Astrocyte of the hippocampus (primary cell): ENCODE measurements at places on chromosomes 7 and 10.
A peak's percentile ranks its signal among the peaks of the same experiment; 100 is the strongest.

DNA sequence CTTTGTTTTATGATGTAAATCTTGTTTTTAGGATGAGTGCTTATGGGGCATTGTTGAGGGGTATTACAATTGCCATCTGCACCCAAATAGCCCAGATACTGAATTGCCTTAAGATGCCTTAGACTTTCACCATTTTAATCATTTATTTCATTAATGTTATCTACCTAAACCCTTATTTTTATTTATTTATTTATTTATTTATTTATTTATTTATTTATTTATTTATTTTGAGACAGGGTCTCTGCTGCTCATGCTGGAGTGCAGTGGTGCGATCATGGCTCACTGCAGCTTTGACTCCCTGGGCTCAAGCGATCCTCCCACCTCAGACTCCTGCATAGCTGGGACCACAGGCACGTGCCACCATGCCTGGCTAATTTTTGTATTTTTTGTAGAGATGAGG is 560.2 kb downstream of the SUGCT start:
- DNase-seq: no peak

DNA sequence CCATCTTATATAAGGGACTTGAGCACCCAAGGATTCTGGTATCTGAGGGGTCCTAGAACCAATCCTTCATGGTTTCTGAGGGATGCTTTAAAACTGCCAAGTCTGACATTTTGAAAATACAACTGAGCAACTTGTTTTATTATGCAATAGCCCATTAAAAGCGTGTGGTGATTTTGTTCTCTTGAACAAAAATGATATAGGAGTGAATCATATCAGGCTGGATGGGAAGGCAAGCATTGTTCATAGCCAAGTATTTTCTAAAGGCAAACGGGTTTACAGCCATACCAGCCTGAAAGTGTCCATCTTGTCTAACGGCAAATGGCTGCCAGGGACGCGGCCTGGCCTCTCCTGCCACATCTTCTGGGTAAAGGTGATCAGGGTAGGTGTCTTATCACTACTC is 23.4 kb downstream of the RPP38 start:
- DNase-seq: peak; percentile 45

DNA sequence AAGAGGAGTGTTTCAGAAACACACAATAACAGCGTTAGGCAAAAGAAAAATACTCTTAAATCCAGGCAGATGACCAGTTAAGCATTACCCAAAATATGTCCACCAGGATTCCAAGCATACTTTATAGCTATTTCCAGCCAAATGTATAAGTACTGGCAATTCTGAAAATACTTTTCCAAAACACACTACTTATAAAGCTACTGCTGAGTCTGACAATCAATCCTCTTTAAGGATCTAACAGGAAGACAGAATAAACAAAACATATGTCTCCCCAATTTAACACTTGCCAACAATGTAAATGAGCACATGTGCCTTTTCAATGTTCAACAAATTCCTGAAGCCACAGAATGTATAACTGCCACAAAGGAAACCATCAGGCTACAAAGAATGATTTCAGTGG is 370.9 kb downstream of the SORCS1 start:
- DNase-seq: peak; percentile 12

- no peak for DNase-seq
Observed at GRCh38 chr10:63253040-63253439, 119.9 kb downstream of the NRBF2 start.

GRCh38 chr7:92485974-92486373 is 8.2 kb upstream of the ERVW-1 start:
- DNase-seq: no peak

DNA sequence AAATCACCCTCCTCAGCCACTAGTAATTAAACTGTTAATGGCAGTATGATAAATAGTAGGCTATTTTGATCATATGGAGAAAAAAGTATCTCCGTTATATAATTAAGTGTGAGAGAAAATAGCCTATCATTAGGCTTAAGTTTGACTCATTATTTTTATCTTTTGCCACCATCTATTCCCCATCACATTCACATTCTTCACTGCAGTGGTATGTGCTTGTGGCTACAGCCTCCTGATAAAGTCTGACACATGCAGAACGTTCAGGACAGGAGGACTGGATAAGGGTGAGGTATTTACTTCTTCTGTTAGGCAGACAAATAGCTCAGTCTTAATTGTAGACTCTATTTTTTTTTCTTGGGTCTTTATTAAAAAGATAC is 5.8 kb downstream of the NEBL start:
- DNase-seq: peak; percentile 87

- no peak for DNase-seq
Observed at GRCh38 chr7:141974831-141975230, 1.3 kb upstream of the TAS2R38 start.

- DNase-seq: no peak
Observed at GRCh38 chr7:45982907-45983719, 62.0 kb upstream of the IGFBP3 start.

DNA sequence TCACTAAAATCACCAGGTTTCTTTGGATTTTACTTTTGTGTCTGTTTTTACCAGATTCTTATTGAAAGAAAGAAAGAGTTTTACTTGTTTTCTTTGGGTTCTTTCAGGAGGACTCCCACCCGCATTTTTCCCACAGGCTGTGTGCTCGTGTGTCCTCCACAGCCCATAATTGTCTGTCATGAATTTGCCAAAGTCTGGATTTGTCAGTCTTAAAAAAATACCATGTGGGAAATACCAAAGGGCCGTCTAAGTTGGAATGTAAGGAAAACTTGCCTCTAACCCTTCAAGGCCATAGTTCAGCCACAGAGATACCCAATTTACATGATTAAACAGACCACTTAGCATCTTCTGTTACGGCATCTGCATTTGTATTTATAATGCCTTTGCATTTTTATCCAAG is 41.3 kb upstream of the INHBA start:
- peak; percentile 4 for DNase-seq

GRCh38 chr10:85557077-85557476 is 809.5 kb downstream of the GRID1 start:
- DNase-seq: no peak

DNA sequence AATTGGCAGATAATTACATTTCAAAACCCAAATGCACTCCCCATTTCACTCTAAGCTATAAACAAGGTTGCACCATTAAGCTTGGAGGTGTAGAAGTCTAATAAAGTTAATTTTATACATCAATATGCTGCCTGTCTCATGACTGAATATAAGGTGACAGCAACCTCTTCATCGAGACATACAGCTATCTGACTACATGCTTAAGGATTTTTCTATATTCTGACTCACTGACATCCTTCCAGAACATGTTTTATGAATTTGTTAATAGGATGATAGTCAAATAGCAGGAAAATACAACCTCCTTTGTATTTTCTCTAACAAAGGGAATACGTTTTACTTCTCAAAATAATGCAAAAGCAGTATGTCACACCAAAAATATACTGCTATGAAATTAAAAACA is 76.6 kb downstream of the NRBF2 start:
- DNase-seq: no peak

GRCh38 chr7:25316366-25316765 is 88.1 kb upstream of the NPVF start:
- DNase-seq: no peak

- no peak for DNase-seq
Observed at GRCh38 chr10:49332768-49333167, 33.8 kb downstream of the C10orf71 start.

- DNase-seq: no peak
Observed at GRCh38 chr10:11522821-11523245, 88.6 kb downstream of the USP6NL start.

DNA sequence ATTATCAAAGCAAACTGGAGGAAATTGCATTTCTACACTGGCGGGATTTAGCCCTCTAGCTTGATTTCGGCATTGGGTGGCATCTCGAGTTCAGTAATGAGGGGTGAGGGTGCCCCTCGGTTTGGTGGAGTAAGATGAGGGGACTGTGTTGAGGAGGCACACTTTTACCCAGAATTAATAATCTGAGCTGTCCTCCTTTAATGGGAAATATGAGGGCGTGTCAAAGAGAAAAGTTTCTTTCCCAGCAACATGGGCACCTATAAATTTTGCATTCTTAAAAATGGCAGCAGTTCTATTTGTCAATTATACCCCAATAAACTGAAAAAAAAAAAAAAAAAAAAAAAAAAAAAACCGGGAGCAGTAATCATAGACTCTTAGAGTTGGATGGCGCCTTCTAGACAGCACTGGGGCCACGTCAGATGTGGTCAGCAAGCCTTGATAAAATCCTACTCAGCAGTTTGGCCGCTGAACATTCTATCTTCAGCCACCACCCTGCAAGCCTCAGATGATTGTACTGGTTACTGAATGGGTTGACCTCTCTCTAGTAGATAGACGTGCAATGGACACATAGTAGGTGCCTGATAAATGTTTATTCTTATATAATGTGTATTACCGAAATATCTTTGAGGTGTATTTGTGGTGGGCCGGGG is 931 bp downstream of the PAPSS2 start:
- DNase-seq: peak; percentile 51

DNA sequence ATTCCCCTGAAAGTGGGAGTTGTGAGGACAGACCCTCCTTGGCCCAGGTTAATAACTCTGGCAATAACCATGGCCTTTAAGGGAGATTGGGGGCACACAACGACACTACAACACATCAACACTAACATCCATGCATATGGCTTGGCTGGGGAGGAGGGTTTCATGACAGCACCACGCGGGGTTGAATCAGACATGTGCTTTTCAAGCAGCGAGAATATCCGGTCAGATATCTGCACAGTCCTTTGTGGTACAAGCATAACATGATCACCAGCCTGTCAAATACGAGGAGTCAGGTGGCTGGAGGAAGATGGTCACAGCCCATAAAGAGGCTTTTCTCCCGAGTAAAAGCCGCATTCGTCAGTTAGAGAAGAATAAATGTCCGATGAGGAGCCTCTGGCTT is 13.1 kb upstream of the KLRG2 start:
- no peak for DNase-seq

GRCh38 chr10:16184906-16185305 is 251.9 kb upstream of the PTER start:
- no peak for DNase-seq

DNA sequence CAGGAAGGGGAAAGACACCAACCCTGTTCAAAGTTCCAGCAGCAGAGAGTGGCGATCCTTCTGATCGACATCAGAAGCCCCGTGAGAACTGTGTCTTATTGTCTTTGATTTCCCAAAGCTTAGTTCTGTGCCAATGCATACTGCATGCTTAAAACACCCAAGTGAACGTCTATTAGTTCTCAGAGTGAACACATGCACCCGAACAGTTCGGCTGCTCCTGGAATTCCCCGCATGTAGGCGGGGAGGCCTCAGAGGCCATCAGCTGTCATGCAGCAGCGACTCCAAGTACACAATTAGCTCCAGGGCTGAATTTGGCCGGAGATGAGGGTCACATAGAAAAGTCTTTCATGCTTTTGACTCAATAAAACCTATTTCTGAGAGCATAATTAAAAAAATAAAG is 276.9 kb downstream of the ZMYND11 start:
- no peak for DNase-seq

DNA sequence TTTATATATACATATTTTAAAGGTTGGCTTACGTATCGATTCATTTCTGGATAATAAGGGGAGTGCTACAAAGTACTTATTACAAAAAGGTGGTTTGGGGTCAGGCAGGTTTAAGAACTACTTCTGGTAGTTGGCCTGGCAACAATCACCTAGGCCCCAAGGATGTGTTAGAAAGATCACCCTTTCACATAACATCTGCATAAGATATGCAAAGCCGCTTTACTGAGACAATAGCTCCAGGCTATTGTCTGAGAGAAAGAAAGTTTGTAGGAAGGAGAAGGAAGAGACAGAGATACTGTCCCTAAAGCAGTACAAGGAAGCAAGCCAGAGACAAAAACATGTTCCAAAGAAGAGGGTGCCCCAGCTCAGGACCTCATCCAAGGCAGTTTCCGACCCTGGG is 6.2 kb downstream of the PAXIP1 start:
- DNase-seq: no peak

DNA sequence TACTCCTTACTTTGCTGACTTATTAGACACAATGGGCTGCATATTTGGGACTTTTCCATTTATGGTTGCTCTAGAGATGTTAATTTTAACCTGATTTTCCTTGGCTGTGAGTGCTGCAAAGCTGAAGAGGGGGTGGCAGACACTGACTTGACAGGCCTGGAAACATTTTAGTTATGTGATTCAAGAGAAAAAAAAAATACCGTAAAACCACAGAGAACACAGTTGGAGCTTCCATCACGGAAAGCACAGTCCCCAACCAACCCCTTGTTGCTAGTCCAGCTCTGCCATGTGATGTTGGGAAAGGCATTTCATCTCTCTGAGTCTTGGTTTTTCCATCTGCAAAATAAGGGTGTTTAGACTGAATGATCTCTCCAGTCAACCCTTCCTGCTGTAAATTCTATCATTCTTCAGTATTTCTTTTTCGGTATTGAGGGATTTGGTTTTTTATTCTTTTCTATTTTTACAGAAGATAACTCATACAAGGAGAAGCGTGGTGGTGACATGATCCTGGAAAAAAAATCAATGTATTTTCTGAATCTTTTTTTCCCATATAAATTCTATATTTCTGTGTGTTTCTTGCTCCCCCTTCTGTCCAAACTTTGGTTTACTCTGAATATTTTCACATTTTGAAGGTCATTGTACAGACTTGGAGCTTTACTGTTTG is 246.1 kb downstream of the REEP3 start:
- DNase-seq: peak; percentile 64

GRCh38 chr7:30027065-30027456 is 559 bp upstream of the FKBP14 start:
- DNase-seq: peak; percentile 61

DNA sequence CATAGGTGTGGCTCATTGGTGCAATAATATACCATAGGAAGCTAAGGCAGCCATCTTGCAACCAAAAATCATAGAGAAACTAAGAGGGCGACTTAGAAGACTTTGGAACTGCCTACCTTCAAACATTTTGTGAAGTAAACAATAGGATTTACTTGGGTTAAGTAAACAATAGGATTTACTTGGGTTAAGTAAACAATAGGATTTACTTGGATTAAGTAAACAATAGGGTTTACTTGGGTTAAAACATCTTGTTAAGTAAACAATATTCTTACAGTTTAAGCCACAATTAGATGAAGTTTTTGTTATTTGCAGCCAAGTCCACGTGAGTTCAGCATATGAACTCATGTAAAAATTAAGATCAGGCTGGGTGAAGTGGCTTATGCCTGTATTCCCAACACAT is 722.4 kb upstream of the AUTS2 start:
- DNase-seq: no peak

- DNase-seq: no peak
Observed at GRCh38 chr7:149644754-149645153, 128.6 kb downstream of the ZNF467 start.
